ENCODE measurements at places on chromosomes 7 and 10.

GRCh38 chr10:95693071-95693667 lies 558 bp downstream of the TCTN3 start:
- DNase-seq: no peak

DNA sequence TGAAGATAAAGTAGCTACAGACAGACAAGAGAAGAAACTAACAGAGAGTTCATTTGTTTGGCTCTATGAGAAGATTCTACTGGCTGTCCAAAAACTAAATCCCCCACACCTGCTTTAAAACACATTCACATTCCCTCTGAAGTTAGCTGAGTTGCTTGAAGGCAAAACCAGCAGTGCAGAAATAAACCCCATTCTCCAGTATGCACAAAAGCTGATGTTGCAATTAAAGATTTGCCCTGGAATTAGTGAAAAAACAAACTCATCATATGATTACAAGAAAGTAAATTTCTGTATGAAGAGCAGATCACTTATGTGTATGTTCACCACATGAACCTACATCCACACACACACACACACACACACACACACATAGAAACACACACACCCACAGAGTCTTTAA lies 9.3 kb upstream of the CAV1 start:
- no peak for DNase-seq

DNA sequence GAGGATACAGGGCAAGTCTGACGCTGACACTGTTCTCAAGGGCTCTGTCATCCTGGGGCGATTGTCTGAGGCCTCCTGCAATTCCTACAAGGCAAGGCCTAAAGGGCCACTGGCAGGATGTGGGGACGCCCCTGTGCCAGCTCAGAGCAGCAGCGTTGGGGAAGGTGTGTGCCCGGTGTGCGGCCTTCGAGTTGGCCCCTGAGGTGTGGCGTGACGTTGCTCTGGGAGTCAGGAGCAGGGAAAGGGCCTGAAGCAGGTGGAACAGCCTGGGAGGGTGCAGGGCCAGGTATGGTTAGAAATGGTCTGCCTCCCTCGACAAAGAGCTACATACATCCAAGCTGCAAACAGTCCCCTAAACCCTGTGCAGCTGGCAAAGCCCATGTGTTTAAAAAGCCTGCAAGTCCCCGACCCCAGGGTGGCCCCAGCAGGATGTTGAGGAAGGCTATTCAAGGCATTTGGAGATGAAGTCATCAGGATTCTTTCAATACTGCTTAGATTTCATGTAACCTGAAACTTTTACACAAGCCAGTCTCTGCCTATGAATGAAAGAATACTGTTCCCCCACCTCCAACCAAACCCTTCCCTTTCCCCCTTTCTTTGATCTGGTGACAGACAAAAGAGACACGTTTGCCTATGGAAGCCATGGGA lies 142.5 kb upstream of the TNS3 start:
- no peak for DNase-seq

DNA sequence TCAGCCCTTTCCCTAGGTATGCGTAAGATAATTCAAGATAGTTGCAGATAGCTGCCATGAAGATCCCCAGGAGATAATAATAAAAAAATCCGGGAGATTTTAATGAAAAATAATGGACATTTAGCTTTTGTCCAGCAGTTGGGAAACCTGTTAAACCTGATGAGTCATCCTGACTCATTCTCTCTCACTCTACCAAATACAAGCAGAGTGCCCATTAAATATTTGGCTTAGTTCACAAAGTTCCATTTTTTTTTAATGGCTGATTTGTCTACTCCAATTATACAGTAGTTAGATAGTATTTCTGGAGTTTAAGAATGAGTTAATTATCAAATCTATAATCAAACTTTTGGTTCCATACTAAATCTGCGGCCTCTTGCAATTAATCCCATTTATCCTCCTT lies 2.1 kb upstream of the SHTN1 start:
- no peak for DNase-seq

- DNase-seq: no peak
These were observed 620.8 kb upstream of the AUTS2 start for GRCh38 chr7:68977385-68978055.

GRCh38 chr10:100823194-100823593 lies 77.8 kb downstream of the PAX2 start:
- no peak for DNase-seq

GRCh38 chr7:107105591-107106245 lies 61.2 kb downstream of the PRKAR2B start:
- DNase-seq: no peak

DNA sequence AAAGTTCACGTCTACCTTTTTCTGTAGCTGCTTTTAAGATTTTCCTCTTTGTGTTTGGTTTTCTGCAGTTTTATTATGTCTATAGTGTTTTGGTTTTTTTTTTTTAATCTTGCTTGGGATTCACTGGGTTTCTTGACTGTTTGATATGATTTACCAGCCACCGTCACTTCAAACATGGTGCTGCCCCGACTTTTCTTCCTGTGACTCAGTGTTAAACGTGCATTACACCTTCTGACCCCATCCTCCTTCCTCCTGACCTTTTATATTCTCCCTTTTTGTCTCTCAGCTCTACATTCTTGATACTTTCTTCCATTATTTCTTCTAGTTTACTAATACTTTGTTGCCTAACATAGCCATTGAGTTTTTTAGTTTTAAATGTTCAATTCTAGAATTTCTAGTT lies 61.5 kb downstream of the GNA12 start:
- DNase-seq: no peak

GRCh38 chr10:60282771-60283353 lies 106.8 kb downstream of the ANK3 start:
- no peak for DNase-seq

DNA sequence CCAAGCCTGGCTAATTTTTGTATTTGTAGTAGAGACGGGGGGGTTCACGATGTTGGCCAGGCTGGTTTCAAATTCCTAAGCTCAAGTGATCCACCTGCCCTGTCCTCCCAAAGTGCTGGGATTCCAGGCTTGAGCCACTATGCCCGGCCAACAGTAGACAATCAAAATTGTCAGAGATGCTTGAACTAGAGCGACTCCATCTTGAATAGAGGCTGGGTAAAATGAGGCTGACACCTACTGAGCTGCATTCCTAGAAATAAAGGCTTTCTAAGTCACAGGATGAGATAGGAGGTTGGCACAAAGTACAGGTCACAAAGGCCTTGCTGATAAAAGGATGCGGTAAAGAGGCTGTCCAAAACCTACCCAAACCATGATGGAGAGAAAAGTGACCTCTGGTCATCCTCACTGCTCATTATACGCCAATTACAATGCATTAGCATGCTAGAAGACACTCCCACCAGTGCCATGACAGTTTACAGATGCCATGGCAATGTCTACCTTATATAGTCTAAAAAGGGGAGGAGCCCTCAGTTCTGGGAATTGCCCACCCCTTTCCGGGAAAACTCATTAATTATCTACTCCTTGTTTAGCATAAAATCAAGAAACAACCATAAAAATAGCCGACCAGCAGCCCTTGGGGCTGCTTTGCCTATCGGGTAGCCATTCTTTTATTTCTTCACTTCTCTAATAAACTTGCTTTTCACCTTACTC lies 134.5 kb downstream of the BAMBI start:
- no peak for DNase-seq

GRCh38 chr10:21393931-21394330 lies 131.6 kb downstream of the SKIDA1 start:
- DNase-seq: no peak

- DNase-seq: no peak
These were observed 9.3 kb downstream of the CRYGN start for GRCh38 chr7:151430391-151431205.

DNA sequence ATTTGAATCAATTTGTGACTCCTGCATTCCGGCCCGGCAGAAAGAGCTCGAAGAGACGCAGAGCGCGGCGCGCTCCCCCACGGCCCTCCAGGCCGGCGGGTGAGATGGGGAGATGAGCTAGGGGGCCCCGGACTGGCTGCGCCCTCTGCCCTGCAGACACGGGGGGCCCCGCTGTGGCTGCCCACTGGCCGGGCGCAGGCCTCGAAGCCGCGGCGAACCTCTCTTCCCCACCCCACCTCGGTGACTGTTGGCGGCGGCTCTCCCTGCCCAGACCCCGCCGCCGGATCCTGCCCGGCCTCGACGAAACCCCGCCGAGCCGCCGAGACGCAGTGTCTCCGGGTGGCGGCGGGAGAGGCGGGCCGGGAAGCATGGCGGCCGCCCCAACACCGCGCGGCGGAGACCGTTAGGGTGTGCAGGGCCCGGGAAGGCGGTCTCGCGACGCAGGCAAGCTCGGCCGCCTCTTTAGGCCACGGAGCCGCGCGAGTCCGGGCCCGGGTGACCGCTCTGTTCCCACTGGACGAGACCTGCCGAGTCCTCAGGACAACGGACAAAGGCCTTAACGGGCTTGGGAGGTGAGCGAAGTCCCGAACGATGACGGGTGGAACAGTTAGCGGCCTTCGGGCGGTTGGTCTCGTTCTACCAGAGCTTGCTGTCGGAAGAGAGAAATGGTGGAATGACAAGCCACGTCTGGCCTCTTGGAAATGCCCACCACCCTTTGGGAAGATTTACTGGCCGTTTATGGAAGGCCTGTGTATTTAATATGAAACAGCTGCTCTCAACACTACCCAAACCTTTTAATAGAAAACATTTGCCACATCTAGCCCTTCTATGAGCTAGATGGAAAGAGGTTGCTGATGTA lies 24.3 kb downstream of the NUP42 start:
- no peak for DNase-seq

GRCh38 chr7:74355091-74355490 lies 65.9 kb downstream of the CLIP2 start:
- DNase-seq: no peak

GRCh38 chr10:50552771-50553535 lies 70.8 kb downstream of the SGMS1 start:
- peak; percentile 51 for DNase-seq

GRCh38 chr7:108248418-108248817 lies 118.3 kb upstream of the LAMB4 start:
- DNase-seq: no peak

DNA sequence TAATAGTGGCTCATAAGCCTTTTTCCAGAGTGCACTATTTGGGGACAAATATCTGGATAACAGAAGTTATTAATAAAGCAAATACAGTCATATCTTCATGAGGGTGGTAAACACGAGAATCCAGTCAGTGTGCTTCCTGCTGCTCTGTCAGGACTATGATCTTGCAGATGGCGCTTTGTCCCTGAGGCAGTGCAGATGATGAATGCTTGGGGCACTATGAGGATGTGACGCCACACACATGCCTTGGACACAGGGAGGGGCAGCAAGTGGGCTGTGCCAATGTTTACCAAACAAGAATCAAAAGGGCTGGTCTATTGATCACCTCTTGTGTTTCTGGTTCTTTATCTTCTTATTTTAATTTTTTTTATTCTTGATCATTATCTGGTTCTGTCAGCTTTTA lies 79.8 kb downstream of the GAD2 start:
- DNase-seq: no peak

DNA sequence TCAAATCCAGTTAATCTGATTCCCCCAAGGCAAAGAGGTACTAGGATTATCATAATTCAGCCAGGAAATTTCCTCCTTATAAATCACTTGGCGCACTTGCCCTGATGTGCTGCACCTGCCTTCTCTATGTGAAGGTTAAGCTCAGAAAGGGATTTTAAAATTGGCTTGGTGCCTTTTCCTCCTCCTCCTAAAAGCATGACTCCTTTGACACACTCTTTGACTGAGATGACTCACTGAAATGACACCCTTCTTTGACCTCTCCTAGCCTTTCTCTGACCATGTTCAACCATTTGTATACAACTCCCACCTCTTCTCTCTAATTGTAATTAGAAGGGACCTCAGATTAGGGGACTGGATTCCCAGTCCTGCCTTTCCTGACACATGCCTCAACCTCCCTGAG lies 46.5 kb downstream of the ABLIM1 start:
- DNase-seq: no peak

DNA sequence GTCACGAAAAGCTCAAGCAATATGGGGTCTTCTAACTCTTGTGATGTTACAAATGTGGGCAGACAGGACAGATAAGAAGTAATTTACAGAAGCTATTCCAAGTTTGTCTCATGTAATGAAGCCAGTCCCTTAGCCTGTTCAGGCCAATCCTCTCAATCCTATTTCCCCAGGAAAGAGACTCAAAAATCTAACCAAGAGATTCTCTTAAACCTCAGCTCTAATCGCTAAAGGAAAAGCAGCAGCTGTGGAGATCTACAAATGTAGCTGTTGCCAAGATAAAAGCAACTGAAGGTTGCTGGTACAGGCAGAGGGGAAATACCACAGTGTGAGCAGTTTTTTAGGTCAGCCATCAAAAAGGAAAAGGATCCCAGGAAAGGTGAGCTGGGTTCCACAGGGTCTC lies 39.3 kb downstream of the ANK3 start:
- no peak for DNase-seq

DNA sequence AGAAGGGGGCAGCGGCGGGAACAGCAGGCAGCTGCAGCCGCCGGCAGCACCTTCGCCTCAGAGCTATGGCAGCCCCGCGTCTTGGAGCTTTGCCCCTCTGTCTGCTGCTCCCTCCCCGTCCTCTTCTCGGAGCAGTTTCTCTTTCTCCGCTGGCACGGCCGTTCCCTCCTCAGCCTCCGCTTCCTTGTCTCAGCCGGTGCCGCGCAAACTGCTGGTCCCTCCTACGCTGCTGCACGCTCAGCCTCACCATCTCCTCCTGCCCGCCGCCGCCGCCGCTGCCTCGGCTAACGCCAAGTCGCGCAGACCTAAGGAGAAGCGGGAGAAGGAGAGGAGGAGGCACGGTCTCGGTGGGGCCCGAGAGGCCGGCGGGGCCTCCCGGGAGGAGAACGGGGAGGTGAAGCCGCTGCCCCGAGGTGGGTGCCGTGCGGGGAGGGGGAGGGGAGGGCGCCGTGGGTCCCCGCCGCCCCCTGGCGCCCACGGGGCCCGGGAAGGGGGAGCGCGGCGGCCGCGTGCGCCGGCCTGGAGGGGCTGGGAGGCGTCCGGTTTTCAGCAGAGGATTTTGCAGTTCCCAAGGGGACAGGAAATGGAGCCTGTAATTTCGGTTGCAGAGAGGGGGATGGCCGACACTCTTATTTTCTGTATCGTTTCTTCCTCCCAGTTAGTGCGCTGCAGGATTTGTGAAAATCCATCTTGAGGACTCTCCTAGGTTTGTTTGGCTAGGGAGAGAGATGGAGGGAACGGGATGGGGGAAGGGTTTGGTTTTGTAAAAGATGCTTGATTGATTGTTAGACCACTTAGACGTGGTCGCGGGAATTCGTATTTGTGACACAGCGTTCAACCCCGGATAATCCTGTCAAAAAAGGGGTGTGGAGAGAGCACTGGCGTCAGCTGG lies 630 bp downstream of the RSBN1L start:
- DNase-seq: no peak

DNA sequence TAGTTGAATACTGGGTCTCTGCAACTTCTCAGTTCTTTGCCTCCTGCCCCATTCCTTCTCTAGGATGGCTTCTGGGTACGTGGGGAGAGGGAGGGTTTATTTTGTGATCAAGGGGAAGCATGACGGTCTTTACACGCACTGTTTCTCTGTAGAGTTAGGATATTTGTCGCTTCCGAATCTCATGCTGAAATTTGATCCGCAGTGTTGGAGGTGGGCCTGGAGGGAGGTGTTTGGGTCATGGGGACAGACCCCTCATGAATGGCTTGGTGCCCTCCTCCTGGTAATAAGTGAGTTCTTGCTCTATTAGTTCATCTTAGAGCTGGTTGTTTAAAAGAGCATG lies 311.2 kb downstream of the GALNT17 start:
- no peak for DNase-seq
